ENCODE measurements at places on chromosomes 7 and 10. TPM values are rescaled to one million over a fixed set of nuclear protein-coding genes. Genes with fewer than 3 reads are reported as not detected.
A peak's percentile ranks its signal among the peaks of the same experiment; 100 is the strongest.

The FAM25A gene
- total RNA-seq, result 4.7 TPM

The TRPV5 gene
- not detected for total RNA-seq

DNA sequence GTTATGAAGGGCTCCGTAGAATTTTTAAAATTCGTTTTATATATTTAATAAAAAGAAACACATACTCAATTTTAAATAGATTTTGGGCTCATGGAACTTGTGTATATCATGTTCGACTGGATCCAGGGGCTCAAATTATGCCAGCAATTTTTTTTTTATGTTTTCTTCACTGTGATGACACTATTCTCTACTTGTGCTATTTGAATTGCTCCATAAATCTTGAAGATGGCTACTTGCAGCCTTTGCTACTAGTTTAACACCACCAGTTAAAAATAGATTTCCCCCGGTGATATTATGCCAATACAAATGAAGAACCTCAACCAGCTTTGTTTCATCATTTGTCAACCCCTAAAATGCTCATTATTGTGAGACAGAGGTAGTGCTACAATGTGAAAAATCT, 933.2 kb downstream of the IPMK start:
- DNase-seq, result no peak

The TSPAN12 gene
- total RNA-seq, result 1.6 TPM

The SH2D4B gene
- total RNA-seq, result under 0.01 TPM

DNA sequence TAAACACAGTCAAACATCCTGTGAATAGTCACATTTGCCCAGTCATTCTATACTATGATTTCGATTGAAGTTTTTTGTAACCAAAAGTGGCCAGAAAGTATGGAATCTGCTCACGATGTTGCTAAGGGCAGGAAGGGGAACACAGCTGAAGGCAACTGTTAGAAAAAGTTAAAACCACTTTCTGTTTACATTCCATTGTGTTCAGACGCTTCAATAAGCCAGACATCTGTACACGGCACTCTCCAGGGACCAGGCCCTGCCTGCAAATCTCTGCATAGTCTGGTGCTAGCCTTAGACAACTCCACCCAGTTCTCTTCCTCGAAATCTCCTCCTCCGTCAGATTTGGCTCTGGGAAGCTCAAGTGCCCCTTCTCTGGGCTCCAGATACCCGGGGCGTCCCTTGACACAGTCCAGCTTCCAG, 17.1 kb upstream of the TMEM120A start:
- DNase-seq, result no peak

DNA sequence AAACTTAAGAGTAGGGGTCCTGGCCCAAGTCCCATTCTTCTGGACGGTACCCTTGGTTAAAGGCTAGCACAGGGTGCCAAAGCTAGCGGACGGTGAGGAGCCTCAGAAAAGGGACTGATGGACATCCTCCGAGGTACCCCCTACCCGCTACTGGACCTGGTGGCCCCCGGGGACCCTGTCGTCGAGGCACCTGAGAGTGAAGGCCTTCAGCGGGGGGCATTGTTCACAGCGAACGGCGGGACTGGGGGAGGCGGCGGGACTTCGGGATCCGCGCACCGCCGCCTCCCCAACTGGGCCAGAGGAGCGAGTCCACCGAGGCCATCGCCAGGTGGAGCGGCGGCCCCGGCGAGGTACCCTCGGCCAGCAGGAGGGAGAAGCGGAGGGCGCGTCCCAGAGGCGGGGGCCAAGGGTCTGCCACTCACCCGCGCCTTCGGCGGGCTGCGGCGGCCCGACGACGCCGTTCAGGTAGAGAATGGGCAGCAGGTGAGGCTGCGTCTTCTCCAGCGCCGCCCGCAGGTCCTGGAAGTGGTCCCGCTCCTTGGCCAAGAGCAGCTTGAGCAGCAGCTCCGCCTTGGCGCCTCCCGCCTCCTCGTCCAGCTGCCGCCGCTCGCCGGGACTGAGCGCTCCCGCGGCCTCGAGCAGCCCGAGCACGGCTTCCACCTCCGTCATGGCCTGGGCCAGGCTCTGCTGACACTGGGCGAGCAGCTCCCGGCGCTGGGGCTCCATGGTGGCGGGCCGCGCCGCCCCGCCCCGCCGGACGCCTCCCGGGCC, 575 bp downstream of the DLG5 start:
- DNase-seq, result peak; percentile 46

The WEE2 gene
- not detected for total RNA-seq

The TFR2 gene
- 0.13 TPM for total RNA-seq

DNA sequence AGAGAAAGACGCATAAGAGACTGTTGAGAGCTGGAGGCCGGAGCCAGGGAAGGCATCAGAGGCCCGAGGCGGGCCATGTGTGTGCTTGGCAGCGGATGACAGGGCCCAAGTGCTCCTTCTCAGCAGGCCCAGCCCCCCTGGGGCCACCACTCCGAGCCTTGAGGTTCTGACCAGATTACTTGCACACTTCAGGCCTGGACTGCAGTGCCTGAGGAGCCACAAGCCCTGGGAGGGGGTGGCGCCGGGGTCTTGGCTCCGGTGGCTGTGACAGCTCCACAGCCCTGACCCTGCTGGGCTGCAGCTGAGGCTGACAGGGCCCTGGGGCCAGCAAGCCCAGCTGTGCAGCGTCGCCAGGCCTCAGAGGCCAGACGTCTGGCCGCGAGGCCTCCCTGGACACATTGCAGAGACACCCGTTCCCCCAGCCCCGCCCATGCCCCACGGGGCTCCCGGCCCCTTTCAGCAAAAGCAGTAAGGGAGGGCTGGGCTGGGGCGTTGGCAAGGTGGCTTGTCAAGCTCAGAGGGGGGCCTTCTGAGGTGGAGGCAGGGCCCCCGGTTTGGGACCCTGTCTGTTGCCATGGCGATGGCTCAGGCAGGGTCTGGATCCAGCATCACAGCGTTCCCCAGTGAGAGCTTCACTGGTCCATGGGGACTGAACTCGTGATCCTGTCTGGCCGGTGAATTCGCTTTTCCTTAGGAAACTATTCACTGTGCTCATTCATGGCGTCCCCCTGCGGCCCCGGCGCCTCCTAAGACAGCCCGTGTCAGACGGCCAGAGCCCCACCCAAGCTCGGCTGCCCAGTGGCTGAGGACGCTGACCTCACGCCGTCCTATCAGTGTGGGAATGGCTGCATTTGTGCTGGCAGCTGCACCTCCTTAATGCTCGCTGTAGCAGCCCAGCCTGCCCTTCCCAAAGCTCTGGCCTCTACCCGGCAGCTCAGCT, 5.7 kb downstream of the ELN start:
- DNase-seq, result no peak

- DNase-seq, result no peak
Measured at GRCh38 chr7:17159500-17160037, 138.9 kb upstream of the AHR start.

DNA sequence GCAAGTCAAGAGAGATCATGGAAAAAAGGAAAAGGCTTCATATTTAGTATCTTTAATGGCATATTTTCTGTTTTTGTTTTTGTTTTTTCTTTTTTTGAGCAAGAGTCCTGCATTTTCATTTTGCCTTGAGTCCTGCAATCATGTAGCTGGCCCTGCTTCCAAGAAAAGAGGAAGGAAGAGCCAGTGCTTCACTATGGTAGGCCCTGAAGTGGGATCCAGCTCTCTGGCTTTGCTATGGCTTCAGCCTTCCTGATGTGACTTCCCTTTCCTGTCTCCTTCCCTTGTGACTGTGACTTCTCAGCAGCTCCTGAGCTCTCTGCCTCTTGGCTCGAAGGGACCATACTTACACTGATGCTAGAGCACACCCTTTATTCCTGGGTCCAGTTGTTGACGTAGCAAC, 512.3 kb downstream of the INHBA start:
- DNase-seq, result no peak

DNA sequence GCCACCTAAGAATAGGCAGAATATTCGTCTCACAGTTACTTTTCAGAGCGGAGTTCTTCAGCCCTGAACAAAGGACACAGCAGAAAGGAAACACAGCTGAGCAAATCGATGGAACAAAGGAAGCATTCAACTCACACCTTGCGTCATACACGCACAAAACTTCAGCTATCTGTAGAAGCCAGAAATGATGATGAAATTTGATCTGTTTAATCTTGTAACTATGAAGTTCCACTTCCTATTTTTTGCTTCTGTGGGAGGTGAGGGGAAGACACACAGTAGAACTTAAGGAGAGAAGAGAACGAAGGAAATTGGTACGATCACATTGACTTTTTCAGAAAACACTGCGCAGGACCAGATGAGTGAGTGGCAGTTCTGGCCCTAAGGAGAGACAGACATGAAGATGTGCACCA, 26.2 kb downstream of the FAM171A1 start:
- DNase-seq, result peak; percentile 77

DNA sequence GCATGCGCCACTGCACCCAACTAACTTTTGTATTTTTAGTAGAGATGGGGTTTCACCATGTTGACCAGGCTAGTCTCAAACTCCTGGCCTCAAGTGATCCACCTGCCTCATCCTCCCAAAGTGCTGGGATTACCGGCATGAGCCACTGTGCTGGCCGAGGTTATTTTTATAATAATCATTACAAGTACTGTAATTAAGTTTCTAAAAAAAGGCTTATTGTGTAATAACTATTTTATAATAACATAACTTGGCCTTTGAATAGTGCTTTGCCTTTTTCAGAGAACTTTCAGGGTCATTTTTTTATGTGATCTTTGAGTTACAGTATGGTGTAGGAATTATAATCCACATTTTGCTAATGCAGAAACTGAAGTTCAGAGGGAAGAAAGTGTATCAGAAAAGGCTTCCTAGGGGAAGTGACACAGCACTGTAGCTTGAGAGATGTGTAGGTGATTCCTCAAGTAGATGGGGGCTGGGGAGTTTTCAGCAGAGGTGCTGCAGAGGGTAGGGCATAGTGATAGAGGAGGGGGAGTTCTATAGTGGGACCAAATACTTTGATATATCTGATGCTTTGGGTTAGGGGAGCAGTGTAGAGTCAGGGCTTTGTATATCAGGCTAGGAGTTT, 9.2 kb upstream of the SYPL1 start:
- DNase-seq, result no peak

- no peak for DNase-seq
Measured at GRCh38 chr10:97590082-97590747, 694 bp downstream of the C10orf62 start.

- DNase-seq, result no peak
Measured at GRCh38 chr7:134622303-134622995, 24.2 kb upstream of the BPGM start.

DNA sequence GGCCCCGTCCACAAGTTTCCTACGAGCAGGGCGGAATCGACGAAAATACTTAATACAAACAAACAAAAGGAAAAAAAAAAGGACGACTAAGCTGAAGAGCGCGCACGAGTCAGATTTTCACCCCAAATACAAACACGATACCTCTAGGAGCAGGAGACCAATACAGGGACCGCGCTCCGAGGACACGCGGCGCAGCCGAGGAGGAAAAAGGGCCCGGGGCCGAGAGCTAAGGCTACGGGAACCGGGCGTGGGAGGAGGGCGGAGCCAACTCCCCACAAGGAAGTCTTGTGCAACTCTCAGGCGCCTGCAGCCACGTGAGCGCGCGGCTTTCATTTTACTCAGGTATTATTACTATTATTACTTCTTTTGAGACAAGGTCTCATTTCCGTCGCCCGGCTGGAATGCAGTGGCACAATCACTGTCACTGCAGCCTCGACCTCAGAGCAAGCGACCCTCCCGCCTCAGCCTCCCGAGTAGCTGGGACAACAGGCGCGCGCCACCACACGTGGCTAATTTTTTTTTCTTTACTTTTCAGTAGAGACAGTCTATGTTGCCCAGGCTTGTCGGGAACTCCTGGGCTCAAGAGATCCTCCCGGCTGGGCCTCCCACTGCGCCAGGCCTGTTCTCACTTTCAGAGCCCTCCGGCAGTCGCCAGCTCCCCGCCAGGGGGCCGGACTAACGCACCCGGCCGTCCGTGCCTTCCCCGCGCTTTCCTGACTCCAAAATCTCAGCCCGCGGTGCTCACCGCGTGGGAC, 1.2 kb downstream of the HNRNPF start:
- DNase-seq, result peak; percentile 81

The A1CF gene
- not detected for total RNA-seq

The CTAGE15 gene
- 1.4 TPM for total RNA-seq

The FAM180A gene
- total RNA-seq, result not detected

The HKDC1 gene
- 3.9 TPM for total RNA-seq

The UTF1 gene
- not detected for total RNA-seq

- no peak for DNase-seq
Measured at GRCh38 chr7:133674079-133674763, 421.3 kb downstream of the EXOC4 start.

GRCh38 chr7:123823898-123824753, 20.8 kb upstream of the HYAL4 start:
- no peak for DNase-seq

GRCh38 chr10:77716458-77717317, 79.1 kb upstream of the KCNMA1 start:
- no peak for DNase-seq

GRCh38 chr7:76069238-76069638, 21.3 kb downstream of the MDH2 start:
- peak; percentile 96 for DNase-seq

DNA sequence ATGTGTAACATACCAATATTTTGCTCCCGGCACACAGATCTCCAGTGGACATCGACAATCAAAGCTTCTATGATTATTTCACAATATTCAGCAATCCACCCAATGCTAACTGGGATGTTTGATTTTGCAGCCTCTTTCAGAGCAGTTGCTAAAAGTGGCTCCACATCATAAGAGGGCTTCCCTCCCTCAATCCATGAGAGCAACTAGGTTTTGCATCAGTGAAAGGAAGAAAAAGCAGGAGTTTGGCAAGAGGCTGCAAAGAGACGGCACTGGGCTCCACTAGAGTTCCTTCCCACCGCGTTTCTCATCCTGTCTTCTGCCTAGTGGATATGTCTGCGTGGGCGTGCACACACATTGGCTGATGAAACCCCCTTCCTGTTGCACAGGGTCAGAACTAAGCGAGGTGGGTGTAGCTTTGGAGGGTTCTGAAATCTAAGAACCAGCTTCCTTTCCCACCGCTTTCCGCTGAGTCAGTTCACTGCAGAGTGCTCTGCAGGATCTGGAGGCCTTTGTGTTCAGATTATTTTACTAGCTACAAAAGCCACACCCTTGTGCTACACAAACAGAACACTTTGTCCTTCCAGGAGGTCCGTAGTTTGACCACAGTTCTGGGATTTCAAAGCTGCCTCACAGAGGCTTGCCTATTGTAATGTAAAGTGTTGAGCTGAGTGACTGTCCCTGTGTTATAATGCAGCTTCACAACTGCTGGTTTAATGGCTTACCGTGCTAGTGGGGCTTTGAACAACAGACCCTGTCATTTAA, 28.1 kb downstream of the ARL4A start:
- DNase-seq, result peak; percentile 93

GRCh38 chr10:11473128-11473760, 138.2 kb downstream of the USP6NL start:
- no peak for DNase-seq

The CDC14C gene
- total RNA-seq, result not detected

The OR2A12 gene
- total RNA-seq, result not detected

The ZNF716 gene
- not detected for total RNA-seq

- DNase-seq, result no peak
Measured at GRCh38 chr7:42103020-42103419, 134.0 kb downstream of the GLI3 start.

GRCh38 chr7:45709168-45710042, 135.2 kb downstream of the ADCY1 start:
- DNase-seq, result no peak

The ZMIZ1 gene
- total RNA-seq, result 9.0 TPM

GRCh38 chr10:94608559-94608958, 63.0 kb downstream of the HELLS start:
- no peak for DNase-seq

- peak; percentile 39 for DNase-seq
Measured at GRCh38 chr7:945147-945555, 9.3 kb downstream of the ADAP1 start.

- DNase-seq, result no peak
Measured at GRCh38 chr10:107577221-107577620, 412.7 kb upstream of the SORCS1 start.
